ENCODE measurements at places on chromosomes 5 and 9.

DNA sequence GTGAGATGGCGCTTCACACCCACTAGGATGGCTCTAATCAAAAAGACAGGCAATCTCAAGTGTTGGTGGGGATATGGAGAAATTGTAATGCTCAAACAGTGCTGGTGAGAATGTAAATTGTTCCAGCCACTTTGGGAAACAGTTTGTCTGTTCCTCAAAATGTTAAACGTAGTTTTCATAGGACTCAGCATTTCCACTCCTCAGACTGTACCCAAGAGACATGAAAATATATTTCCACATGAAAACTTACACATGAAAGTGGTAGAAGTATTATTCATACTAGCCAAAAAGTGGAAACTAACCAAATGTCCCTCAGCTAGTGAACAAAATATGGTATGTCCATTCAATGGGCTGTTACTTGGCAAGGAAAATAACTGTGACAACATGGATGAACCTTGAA lies 107.7 kb upstream of the CTSL start:
- no peak for DNase-seq

DNA sequence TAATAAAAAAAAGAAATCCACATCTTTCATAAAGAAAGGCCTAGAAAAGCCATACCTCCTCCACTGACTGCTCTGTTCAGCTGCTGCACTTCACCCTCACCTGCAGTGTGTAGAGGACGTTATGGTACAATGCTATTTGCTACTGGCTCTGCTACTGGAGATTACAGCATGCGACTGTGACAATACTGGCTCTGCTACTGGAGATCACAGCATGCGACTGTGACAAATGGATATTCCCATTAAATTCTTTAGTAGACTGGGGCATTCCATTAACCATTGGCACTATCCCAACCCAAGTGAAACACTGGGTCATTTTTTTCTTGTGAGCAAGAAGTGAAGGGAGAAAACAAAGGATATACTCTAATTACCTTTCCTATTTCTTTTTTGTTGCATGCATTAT lies 1063.5 kb upstream of the DMAC1 start:
- no peak for DNase-seq

DNA sequence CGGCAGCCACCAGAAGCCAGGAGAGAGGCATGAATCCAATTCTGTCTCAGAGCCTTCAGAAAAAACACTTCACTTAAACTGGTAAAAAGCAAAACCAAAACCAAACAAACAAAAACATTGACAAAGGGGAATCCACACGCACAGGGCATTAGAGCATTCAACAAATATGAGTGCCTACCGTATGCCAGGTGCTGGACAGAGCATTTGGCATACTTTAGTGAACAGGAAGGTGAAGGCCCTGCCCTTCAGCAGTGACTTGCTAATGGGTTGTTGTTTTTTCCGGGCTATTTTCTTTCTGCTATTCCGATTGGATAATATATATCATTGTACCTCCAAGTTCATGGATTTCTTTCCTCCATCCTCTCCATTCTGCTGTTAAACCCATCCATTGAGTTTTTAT lies 71.7 kb upstream of the RUFY1 start:
- DNase-seq = no peak

GRCh38 chr9:26773056-26773455 lies 119.5 kb downstream of the CAAP1 start:
- no peak for DNase-seq

- DNase-seq = no peak
These were observed 150.0 kb downstream of the CDC42SE2 start for GRCh38 chr5:131413605-131414559.

GRCh38 chr5:669111-669841 lies 23.9 kb downstream of the TPPP start:
- DNase-seq = no peak

- no peak for DNase-seq
These were observed 2.6 kb upstream of the FOXB2 start for GRCh38 chr9:77016526-77017504.

- DNase-seq = no peak
These were observed 1.8 kb downstream of the POU4F3 start for GRCh38 chr5:146340260-146341081.

DNA sequence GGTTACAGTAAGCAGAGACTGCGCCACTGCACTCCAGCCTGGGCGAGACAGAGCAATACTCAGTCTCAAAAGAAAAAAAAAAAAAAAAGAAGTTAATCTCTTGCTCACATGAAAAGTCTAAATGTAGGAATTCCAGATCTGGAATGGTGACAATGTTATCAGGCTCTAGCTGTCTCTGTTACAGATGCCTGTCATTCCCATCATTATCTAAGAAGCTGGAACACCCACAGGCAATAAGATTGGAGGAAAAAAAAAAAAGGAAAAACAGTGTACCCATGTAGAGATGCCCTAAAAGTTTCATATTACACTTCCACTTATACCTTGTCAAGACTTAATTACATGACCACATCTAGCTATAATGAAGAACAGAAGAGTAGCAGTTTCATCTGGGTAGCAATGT lies 38.2 kb downstream of the PTBP3 start:
- DNase-seq = no peak

GRCh38 chr5:8865686-8866374 lies 680.0 kb downstream of the SEMA5A start:
- no peak for DNase-seq

DNA sequence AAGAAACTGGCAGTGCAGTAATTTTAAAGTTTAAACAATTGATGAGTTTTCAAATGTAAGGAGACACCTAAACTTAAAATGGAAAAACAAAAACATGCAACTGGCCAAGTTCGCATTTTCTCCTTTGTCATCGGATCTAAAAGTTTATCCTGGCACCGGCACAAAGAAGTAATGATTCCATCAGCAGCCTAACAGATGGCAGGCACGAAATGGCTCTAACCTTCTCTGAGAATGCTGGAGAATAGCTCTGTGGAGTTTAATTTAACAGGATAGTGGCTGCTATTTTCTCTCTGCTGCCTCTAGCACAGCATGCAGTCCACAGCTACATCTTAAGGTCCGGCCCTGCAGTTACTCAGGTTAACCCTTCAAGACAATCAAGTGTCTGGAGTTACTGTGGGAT lies 82.2 kb downstream of the PRELID2 start:
- DNase-seq = peak; percentile 65

DNA sequence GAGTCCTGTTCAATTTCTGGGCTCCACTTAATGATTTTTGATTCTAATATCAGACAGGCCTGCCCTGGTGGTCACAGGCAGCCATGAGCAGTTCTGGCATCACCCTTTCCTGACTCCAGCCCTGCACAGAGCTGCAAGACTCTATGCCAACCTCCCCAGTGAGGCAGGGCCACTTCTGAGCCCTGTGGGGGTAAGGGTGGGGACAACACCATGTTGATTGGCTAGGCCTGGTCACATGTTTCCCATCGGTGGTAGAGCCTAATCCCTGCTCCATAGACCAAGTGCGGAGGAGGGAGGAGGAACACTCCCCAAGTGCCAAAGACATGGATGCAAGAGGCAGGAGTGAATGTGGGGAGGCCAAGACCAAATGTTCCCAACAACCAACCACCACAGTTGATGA lies 134.6 kb downstream of the PHF2 start:
- no peak for DNase-seq

DNA sequence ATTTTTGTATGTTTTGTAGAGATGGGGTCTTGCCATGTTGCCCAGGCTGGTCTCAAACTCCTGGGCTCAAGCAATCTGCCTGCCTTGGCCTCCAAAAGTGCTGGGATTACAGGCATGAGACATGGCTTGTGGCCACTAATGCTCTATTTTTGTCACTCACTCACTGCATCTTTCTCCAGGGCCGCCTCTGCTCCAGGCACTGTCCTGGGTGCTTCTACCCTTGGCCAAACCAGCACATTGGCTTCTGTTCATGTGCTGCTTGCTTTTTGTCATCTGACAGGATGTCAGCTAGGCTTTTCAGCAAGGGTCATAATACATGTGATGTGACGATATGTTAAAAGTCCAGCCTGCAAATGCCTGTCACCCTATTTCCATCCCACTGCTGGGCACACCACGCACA lies 3.2 kb downstream of the ODF2 start:
- no peak for DNase-seq

DNA sequence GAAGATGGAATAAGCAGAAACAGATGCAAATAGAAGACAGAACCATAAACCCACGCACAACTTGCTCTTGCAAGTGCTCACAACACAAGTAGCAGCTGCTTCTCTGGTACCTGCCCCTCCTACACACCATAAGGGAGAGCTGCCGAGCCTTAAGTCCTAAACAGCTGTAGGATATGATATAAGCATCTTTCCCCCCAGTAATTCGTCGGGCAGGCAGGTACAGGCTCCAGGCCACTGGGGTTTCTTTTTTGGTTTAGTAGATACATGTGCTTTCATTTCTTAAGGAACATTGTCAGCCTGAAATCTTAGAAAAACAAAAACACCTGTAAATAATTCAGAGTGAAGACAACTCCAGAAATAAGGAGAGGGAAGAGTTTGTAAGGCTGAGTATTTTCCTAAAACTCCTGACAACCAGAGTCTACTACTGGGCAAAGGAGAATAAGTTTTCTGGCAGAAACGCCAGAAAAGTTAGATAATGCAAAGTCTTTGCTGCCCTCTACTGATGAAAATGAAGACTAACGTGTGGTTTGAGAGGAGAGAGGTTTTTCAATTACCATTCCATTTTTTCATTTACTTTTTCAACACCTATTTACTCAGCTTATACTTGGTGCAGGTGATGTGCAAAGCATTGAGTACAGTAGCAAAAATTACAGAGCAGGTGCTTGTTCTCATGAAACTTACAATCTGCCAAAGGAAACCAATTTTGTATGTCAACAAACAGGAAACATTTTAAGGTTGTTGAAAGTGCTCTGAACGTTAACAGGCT lies 20.1 kb upstream of the TCERG1 start:
- DNase-seq = no peak

DNA sequence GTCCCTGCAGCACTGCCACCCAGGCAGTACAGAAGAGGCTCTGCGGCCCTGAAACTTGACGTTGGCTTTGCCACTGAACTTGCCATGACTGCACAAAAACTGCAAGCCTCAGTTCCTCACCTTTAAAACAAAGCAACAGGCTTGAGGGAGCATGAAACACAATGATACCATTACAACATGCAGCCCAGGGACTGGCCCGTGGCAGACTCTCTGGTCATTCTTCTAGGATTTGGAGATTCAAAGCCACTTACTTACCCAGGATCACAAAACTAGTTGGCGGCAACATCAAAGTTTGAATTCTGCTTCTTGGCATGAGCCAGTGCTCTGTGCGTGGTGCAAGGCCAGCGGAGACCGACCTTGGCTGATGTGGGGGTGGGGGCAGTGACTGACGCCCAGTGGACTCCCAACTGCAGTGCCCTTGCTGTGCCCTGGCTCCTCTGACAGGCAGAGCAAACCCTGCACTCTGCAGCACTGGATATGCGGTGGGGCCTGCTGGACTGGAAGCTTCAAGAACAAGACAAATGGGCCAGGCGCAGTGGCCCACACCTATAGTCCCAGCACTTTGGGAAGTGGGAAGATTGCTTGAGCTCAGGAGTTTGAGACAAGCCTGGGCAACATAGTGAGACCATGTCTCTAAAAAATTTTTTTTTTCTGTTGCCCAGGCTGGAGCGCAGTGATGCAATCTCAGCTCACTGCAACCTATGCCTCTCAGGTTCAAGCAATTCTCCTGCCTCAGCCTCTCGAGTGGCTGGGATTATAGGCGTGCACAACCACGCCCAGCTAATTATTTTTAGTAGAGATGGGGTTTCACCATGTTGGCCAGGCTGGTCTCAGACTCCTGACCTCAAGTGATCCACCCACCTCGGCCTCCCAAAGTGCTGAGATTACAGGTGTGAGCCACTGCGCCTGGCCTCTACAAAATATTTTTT lies 18.9 kb downstream of the SQSTM1 start:
- no peak for DNase-seq

DNA sequence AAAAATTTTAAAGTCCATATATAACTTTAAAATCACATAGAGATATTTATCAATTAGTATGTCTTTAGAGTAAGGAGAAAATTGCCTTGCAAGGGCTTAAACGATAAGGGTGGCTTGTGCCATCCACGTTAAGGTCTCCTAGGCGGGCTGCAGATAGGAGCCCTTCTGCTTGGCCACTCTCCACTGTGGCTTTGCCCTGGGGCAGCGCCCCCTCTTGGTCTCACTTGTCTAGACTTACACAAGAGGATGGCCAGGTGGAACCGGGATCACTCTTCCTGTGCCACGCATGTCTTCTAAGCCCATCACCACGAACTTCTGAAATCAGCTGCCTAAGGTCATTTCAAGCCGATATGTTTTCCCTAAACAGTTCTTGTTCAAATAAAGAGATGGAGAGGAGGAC lies 2.9 kb downstream of the FPGS start:
- no peak for DNase-seq

GRCh38 chr5:146667633-146668272 lies 151.8 kb upstream of the GPR151 start:
- no peak for DNase-seq

DNA sequence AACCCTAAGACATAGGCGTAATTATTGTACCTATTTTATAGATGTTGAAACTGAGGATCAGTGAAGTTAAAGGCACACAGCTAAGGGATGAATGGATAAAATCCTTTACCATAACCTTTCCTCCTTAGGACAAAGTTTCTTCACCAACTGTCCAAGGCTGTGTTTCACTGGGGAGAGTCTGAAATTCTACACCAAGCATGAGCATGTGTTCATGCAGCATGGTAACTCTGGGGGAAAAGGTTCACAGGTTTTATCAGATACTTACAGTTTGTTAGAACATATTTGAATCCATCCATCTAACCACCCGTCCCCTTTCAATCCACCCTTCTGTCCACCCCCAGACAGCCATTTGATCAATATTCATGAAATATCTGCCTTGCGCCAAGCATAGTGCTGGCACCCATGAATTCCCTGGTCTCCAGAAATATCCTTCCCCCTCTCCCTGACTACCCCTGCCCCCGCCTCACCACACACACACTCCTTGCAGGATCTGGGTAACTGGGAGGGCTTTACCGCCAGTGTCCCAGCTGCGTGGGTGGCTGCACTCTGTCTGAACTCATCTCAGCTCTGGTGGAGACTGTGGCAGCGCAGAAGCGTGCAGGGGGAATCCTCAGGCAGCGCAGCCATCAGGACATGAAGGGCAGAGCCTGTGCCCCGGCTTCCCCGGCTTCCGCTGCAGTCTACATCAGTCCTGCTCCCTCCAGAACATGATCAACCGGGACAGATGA lies 6.3 kb upstream of the KCNIP1 start:
- DNase-seq = no peak

- no peak for DNase-seq
These were observed 41.3 kb upstream of the TAL2 start for GRCh38 chr9:105621001-105621400.

GRCh38 chr9:123217128-123217654 lies 51.2 kb downstream of the STRBP start:
- no peak for DNase-seq

GRCh38 chr5:131245312-131245711 lies 18.5 kb upstream of the CDC42SE2 start:
- no peak for DNase-seq

DNA sequence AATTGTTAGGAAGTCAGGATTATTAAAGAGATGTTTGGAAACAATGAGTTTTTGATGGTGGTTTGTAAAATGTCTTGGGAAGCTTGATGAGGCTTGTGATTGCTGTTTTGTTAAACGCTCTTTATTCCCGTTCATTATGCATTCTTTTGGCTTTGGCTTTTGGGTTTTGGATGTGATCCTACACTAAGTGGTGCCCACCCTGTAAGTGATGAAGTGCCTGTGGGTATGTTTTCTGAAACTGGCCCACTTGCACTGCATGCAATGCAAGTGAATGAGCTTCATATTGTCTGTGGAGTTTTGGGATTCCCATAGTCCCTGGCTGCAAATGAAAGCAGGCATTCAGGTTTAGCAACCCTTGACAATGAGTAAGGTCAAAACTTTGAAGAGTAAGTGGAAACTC lies 1035.5 kb upstream of the WWC1 start:
- DNase-seq = no peak

All from brain pericyte (primary cell).